ENCODE measurements at places on chromosomes 11 and 22.
A peak's percentile ranks its signal among the peaks of the same experiment; 100 is the strongest.

- no peak for DNase-seq
These were observed 84.3 kb upstream of the SHISAL1 start for GRCh38 chr22:44396727-44397722.

- no peak for DNase-seq
These were observed 566 bp downstream of the DDB1 start for GRCh38 chr11:61332281-61332796.

DNA sequence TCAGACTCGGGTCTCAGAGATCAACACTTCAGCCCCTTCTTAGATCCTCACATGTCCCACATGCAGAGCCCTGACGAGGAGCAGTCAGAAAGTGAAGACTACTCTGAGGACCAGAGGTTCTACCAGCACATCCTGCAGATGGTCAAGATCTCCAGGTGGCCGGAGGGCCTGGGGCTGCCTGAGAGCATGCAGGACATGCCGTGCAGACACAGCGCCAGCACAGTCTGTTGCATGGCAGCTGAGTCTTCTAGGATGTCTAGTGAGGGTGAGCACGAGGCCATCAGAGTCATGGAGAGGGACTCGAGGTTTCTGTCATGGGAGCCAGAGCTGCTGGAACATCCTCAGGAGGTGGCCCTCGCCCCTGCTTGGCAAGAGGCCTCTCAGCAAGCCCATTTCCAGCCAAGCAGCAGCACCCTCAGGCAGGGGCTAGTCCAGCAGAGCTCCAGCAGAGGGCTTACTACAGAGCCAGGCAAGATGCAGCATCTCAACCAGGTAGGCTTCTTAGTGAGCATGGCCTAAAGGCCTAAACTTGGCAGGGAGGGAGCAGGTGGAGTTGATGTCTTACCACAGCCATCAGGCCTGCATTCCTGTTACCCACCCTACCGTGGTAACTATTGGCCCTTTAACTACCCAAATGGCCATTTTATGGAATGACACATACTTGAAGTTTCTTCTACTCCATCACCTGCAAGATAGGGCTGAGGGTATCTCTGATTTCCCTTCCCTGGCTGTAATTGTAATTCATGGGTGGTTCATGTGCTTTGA is 28.7 kb downstream of the CEP164 start:
- no peak for DNase-seq

GRCh38 chr11:124793466-124794278 is 6.5 kb downstream of the MSANTD2 start:
- DNase-seq = peak; percentile 63

DNA sequence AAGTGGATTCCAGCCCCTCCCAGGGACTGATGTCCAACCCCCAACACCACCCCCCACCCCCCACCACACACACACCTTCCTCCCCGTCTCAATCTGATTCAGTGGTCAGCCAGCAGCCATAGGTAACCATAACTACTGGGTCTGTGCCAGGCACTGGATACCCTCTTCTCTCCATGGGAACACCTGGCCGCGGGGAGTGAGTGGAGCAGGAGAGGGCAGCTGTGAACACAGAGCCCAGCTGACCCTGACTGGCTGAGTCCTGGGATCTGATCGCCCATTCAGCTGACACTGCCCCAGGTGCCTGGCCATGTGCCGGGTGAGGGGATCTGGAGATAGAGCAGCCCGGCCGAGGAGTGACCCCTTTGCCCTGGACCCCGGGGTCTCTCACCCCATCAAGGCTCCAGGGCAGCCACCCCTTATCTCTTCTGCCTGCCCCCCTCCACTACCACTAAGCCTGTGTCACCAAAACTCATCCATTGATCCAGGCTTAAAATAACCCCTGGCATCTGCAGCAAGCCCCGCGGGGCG is 2.6 kb upstream of the SHISA8 start:
- DNase-seq = no peak

- DNase-seq = no peak
These were observed 171.5 kb downstream of the SBF2 start for GRCh38 chr11:10122326-10123197.

GRCh38 chr11:62680825-62681240 is 2.0 kb upstream of the UBXN1 start:
- DNase-seq = peak; percentile 61

- DNase-seq = no peak
These were observed 20.8 kb downstream of the SHANK3 start for GRCh38 chr22:50693462-50693861.

- no peak for DNase-seq
These were observed 198.7 kb upstream of the MTMR2 start for GRCh38 chr11:96122601-96123074.

DNA sequence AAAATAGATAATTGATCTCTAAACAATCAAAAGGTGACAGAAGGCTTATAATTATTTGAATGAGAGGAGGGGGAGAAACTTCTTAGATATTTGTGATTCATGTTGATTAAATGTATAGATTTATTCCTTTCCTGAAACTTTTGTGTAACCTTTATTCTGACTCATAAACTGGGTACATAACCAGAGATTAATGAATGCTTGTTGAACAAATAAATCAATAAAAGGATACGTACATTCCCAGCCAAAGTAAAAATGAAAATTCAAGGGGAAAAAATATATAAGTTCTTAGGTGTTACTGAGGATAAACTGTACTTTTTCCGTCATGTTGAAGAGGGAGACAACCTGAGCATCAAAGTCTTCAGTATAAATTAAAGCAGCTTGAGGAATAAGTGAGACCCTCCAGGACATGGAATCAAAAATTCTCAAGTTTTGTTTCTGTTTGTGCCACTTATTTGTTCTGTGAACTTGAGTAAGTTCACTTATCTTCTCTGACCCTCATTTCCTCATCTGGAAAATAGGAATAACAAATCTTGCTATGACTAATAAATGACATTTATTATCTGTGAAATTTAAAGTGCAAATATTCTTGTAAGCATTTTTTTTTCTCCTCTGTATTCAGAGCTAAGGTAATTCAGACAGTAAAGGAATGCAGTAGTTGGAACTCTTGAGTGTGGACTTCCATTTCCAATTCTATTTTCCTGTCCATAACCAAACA is 195.4 kb downstream of the METTL15 start:
- DNase-seq = no peak

- DNase-seq = no peak
These were observed 12.8 kb downstream of the TTLL12 start for GRCh38 chr22:43173976-43174720.

GRCh38 chr22:29912605-29913398 is 29.8 kb downstream of the MTMR3 start:
- DNase-seq = no peak

DNA sequence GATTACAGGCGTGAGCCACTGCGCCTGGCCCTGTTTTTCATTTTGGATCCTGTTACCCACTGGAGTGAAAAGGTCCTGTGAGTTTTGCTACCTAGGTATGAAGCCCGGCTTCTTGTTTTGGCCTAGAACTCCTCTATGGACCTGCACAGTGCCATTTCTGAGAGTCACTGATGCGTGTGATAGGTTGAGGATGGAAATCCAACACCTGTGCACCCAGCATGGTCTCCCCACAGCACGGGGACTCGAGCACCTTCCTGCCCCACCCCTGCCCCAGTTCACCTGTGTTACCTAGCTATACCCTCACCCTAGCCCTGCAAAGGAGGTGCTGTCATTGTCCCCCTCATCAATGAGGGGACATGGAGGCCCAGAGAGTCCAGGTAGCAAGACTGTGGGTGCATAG is 5.1 kb downstream of the FBLN1 start:
- DNase-seq = no peak

- DNase-seq = no peak
These were observed 9.1 kb upstream of the ZBED5 start for GRCh38 chr11:10866893-10867331.

GRCh38 chr11:134512571-134513538 is 100.8 kb upstream of the B3GAT1 start:
- no peak for DNase-seq

DNA sequence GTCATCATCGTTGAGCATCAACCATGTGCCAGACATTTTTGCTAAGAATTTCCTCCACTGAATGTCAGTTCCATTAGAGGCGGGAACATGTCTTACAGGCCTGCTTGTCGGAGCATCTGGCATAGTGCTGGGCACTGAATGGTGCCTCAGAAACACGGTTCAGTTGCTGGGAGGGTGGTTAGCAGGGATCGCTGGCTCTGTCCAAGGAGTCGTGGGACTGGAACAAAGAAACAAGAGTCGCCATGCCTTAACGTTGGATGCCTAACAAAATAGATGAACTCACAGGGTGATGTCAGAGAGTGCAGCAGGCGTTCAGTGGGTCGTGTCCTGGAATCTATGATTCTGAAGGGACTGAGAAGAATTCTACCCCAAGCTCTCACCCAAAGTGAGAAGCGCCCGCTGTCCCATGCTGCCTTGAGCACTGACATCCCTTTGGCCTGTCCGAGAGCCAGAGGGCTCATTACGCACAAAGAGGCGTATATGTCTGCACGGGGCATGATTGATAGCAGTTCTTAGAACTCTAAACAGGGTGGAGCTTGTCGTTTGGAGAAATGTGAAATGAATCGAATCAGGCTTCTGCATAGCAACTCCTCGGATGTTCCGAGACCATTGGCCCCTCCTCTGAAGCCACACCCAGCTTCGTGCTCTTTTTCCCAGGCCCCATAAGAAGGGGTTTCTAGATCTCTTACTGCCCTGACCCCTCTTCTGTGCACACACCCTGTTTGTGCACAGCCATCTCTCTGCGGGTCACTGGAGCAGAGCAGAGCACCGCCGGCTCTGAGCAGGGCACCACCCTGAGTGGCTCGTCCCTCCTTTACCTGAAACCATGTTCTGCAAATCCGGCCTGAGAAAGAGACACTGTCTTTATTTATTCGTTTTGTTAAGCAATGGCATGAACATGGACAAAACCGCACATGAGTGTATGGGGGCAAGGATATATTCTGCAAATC is 113.1 kb upstream of the B3GAT1 start:
- no peak for DNase-seq

DNA sequence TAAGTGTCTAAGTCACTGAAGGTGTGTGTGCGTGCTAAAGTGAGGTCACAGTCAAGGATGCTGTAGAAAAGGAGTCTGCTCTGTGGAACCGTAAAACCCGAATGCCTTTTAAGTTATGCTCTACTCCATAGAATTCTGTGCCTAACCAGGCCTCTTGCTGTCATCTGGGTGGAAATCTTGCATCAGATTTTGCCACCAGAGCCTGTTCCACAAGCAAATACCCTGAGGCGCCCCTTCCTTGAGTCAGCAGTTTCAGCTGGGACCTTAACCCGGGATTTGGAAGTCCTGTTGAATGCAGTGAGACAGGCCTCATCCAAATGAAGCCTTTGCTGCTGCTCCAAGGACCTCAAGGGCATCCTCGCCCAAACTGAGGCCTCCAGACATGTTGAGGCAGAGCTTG is 109.8 kb downstream of the WNT11 start:
- DNase-seq = no peak

- DNase-seq = no peak
These were observed 14.0 kb downstream of the MICALL1 start for GRCh38 chr22:37920126-37920525.

DNA sequence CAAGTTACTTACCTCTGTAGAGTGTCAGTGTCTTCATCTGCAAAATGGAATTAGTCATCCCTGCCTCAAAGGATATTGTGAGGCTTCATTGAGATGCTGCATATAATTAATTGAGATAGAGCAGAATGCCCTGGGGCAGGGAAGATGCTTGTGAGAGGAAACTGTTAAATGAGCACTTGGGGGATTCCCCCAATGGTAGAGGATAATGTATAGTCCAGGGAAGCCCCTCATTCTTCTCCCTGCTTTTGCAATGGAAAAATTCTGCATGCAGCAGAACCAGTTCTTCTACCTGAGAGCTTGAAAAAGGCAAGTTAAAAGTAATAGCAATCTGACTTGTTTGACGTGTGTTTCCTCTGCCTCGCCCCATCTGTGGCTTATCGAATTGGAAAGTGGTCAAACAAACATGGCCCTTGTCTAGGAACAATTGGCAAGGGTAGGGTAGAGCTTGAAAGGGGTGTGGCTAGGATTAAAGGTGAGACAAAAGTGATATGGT is 90.9 kb downstream of the NAV2 start:
- no peak for DNase-seq

GRCh38 chr11:59610289-59610688 is 5.3 kb downstream of the OSBP start:
- no peak for DNase-seq

- no peak for DNase-seq
These were observed 6.1 kb downstream of the SMCO4 start for GRCh38 chr11:93537049-93537448.

- DNase-seq = no peak
These were observed 143.3 kb upstream of the MTMR2 start for GRCh38 chr11:96067160-96067559.

- no peak for DNase-seq
These were observed 8.7 kb upstream of the PIWIL4 start for GRCh38 chr11:94558468-94558867.

- no peak for DNase-seq
These were observed 79.8 kb upstream of the CNTN5 start for GRCh38 chr11:98940913-98941312.

DNA sequence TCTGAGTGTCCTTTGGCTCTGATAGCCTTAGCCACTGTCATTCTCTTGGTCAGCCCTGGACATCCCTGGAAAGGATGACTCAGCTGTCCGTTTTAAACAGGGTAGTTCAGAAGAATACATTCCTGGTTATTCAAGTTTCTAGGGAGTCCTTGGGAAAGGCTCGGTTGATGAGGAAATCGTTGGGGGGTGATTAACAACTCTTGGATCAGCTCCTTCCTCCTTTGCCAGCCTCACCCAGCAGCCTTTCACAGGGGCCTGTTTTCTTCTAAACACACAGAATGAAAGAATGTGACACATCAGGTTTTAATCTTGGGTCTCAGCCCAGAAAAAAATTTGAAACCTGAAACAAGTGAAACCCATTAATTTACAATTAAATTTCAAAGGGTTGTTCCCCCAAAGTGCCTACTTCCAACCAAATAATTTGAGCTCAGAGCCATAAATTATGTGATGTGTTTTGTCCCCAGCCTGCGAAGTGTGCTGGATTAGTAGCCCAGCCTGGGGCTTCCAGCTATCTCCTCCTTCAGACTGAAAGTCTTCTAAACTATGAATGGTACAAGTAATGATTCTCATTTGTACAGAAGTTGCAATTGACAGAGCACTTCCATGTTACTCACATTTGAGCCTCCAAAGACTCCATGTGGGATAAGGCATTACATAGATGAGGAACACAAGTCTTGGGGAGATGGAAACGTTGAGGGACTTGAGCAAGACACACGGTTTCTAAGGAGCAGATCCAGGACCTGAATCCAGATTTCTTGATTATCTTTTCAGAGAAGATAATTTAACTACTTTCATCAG is 19.3 kb upstream of the MRGPRX2 start:
- DNase-seq = no peak

DNA sequence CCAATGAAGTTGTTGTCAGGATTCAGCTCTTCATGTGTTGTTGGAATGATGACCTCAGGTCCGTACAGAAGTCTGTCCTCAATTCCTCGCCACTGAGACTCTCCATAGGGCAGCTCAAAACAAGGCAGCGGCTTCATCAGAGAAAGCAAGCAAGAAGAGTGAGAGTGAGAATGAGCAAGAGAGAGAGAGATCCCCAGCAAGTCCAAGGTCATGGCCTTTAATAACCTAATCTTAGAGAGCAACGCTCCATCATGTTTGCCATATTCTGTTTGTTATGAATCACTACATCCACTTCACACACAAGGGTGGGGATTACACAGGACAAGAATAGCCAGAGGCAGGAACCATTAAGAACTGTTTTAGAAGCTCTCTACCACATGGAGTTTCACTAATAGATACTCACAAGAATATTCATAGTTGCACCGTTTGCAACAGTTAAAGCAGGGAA is 23.3 kb upstream of the MMP7 start:
- DNase-seq = no peak

GRCh38 chr11:59097113-59097708 is 9.8 kb upstream of the FAM111B start:
- peak; percentile 76 for DNase-seq

- DNase-seq = no peak
These were observed 35.7 kb downstream of the KCNJ4 start for GRCh38 chr22:38419121-38419857.

- no peak for DNase-seq
These were observed 372.7 kb upstream of the FAT3 start for GRCh38 chr11:91851908-91852307.
